Cardiac muscle cell (in vitro differentiated cells and primary cell): ENCODE measurements at places on chromosomes 13 and 19. TPM values are rescaled to one million over a fixed set of nuclear protein-coding genes. Genes with fewer than 3 reads are reported as not detected.

DNA sequence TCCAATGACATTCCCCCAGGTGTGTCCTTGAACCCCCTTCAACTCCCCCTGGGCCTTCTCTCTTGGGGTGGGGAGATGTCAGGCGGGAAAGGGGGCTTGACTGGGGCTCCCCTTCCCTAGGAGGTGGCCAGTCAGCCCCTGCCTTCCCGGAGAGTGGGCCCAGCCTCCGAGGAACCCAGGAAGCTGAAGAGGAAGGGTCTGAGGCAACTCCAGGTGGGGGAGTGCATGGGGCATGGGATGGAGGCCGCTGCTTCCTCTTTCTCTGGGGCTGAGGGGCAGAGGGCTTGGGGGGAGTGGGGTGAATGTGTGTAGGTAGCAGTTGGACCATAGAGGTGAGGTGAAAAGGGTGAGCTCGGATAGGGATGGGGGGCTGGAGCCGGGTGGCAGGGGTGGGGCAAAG lies 2.7 kb upstream of the INAFM1 start:
- H3K4me3 ChIP-seq: no peak overlapping the region
- H3K36me3 ChIP-seq: no peaks in the 10 kb centered on the region
- DNase-seq: no peak
- H3K27ac ChIP-seq: no peak overlapping the region

GRCh38 chr19:48933382-48933932 lies at the start of gene DHDH:
TSS of gene DHDH (plus strand) at chr19:48933699. CDS start at chr19:48933722, 23 bp downstream.
- peak within 1 kb of the TSS; percentile 32 for H3K4me3 ChIP-seq
- H3K27me3 ChIP-seq: peaks cover 2% of the 10 kb centered on the region
- H3K27ac ChIP-seq: no peak within 1 kb of the TSS
- H3K4me1 ChIP-seq: peaks cover 9% of the 10 kb centered on the region
- H3K36me3 ChIP-seq: no peaks in the 10 kb centered on the region

GRCh38 chr19:29966588-29967249 lies 24.7 kb downstream of the URI1 start:
- no peak overlapping the region for H3K4me3 ChIP-seq
- H3K4me1 ChIP-seq: peaks cover 33% of the 10 kb centered on the region
- DNase-seq: peak; percentile 31
- H3K36me3 ChIP-seq: no peaks in the 10 kb centered on the region

- no peak overlapping the region for H3K27ac ChIP-seq
- no peak for DNase-seq
- no peaks in the 10 kb centered on the region for H3K36me3 ChIP-seq
These were observed 2.5 kb upstream of the TMEM255B start for GRCh38 chr13:113756441-113757097.

DNA sequence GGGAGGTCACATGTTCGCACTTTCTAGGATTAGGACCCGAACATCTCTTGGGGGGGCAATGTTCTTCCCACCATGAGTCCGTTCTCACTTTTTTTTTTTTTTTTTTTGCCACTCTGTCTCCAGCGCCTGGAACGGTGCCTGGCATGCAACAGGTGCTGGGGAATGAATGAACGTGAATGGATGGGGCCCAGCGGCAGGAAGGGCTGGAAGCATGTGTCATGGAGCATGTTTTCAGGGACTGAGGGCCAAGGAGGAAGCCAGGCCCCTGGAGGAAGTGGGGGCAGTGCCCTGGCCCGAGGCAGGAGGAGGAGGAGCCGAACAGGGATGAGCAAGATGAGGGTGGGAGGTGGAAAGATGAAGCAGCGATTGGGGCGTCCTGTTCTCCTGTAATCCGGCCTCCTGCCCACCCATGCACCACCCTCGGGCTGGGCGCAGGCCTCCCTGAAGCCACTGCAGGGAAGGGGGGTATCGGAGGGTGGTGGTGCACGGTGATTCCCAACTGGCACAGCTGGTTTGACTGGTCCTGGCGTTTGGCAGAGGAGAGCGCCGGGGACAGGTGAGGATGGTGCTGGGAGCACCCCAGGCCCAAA lies 8.8 kb upstream of the SULT2B1 start:
- DNase-seq: no peak
- no peaks in the 10 kb centered on the region for H3K36me3 ChIP-seq
- no peaks in the 10 kb centered on the region for H3K27me3 ChIP-seq
- H3K4me1 ChIP-seq: no peaks in the 10 kb centered on the region

DNA sequence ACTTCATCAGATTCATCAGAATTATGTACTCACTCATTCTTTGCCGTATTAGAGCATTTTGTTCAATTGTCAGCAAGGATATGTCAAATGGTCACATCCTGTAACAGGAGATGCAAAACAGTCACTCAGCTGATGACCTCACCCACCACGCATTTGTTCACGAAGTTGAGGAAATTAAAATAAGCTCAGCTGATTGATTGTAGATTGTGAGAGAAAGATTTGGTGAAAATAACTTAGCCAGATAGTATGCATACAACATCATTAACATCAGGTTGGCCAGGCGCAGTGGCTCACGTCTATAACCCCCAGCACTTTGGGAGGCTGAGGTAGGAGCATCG lies 22.6 kb upstream of the CDC16 start:
- no peak for DNase-seq
- no peaks in the 10 kb centered on the region for H3K36me3 ChIP-seq
- H3K4me3 ChIP-seq: no peak overlapping the region
- H3K4me1 ChIP-seq: no peaks in the 10 kb centered on the region
- H3K27me3 ChIP-seq: peaks cover 4% of the 10 kb centered on the region
- H3K27ac ChIP-seq: no peak overlapping the region

DNA sequence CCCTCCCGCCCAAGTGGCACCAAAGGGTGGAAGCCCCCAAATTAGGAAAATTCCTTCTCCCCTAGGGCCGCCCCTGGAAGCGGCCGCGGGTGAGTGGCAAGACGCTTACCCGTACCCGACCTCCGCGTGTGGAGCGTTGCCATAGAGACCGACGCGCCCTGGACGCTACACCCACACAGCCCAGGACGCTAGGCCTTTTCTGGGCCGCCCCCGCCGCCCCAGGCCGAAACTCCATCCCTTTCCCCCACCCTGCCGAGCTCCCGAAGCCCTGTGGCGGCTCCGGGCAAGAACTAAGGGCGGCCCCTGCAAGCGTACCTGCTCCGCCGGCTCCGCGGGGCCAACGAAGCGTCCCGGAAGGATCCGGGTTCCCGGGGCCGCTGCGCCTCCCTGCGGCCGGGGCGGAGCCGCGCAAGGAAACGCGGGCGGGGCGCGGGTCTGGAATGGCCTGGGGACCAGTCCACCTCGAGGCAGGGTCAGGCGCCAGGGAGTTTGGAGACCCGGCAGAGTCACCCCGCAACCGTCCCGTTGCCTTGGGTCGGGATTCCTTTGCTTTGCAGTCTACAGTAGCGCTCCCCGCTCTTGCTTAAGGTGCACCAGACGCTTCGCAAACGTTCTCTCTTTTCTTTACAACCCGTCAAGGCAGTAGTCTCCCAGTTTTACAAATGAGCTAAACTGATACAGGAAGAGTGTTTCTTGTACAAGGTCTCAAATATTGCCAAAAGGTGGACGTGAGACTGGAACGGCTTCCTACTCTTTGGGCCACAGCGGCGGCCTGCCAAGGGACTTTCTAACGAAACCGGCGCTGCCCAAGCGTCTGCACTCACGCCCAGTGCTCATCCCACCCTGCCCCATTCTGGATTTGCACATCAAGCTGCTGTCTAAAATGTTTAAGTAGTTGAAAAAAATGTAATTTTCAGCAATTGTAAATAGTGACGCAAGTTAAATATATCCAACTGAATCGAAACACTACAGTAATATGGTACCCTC lies at the start of gene NEK5:
Gene NEK5 (minus strand): TSS at position 360 of the 987 bp plus-strand sequence. CDS start 1,591 bp downstream, outside the sequence.
- H3K36me3 ChIP-seq: peaks cover 6% of the 10 kb centered on the region
- H3K27me3 ChIP-seq: no peaks in the 10 kb centered on the region
- H3K4me1 ChIP-seq: no peaks in the 10 kb centered on the region
- H3K27ac ChIP-seq: no peak within 1 kb of the TSS
- peak within 1 kb of the TSS; percentile 64 for H3K4me3 ChIP-seq

DNA sequence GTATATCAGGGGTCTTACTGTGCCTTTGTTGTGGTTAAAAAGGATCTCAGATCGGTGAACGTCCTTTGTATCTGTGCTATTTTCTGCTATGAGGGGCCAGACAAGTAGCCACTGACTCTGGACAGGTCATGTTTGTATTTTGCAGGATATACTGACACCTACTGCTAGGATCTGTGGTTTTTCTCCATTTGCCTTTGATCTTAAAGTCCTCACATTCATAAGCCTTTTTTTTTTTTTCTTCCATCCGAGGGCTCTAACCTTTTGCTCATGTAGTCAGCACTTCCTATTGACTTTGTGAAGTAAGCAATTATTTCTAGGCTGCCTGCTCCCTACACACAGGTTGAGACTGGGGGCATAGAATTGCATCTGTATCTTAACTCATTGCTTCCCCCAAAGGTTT lies 106.2 kb downstream of the SLITRK5 start:
- H3K4me3 ChIP-seq: no peak overlapping the region
- no peaks in the 10 kb centered on the region for H3K27me3 ChIP-seq
- H3K27ac ChIP-seq: no peak overlapping the region

GRCh38 chr19:3006075-3006767 lies 22.9 kb downstream of the TLE2 start:
- peaks cover 23% of the 10 kb centered on the region for H3K36me3 ChIP-seq
- no peak overlapping the region for H3K27ac ChIP-seq
- no peak for DNase-seq
- no peaks in the 10 kb centered on the region for H3K27me3 ChIP-seq
- no peaks in the 10 kb centered on the region for H3K4me1 ChIP-seq

- peaks cover 9% of the 10 kb centered on the region for H3K4me1 ChIP-seq
- no peaks in the 10 kb centered on the region for H3K27me3 ChIP-seq
- no peak overlapping the region for H3K4me3 ChIP-seq
- no peaks in the 10 kb centered on the region for H3K36me3 ChIP-seq
These were observed 164.7 kb downstream of the KATNAL1 start for GRCh38 chr13:30142486-30143211.

DNA sequence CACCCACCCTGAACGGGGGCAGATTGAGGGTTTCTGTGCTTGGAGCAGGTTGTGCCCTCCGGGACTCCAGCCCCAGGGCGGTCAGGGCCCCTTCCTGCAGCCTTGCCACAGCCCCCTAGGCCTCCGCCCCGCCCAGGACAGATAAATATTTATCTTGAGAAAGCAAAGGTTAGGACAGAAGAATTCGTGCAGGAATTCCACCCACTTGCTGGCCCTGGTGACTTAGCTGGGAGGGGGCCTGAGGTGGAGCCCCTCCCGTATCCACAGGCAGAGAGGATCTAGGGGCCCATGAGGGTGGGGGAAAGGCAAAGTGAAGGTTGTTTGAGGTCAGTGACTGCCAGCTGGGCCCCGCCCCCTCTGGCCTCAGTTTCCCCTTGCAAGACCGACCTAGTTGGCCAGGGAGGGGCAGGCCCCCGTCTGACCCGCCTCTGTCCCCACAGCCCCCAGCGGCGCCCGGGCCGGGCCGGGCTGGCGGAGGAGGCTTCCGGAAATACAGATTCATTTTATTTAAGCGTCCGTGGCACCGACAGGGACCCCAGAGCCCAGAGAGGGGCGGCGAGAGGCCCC lies 5.2 kb downstream of the MIDN start:
- peak overlapping the region; percentile 91 for H3K27ac ChIP-seq
- no peak overlapping the region for H3K4me3 ChIP-seq
- peaks cover 44% of the 10 kb centered on the region for H3K36me3 ChIP-seq
- DNase-seq: no peak
- peaks cover 11% of the 10 kb centered on the region for H3K4me1 ChIP-seq

DNA sequence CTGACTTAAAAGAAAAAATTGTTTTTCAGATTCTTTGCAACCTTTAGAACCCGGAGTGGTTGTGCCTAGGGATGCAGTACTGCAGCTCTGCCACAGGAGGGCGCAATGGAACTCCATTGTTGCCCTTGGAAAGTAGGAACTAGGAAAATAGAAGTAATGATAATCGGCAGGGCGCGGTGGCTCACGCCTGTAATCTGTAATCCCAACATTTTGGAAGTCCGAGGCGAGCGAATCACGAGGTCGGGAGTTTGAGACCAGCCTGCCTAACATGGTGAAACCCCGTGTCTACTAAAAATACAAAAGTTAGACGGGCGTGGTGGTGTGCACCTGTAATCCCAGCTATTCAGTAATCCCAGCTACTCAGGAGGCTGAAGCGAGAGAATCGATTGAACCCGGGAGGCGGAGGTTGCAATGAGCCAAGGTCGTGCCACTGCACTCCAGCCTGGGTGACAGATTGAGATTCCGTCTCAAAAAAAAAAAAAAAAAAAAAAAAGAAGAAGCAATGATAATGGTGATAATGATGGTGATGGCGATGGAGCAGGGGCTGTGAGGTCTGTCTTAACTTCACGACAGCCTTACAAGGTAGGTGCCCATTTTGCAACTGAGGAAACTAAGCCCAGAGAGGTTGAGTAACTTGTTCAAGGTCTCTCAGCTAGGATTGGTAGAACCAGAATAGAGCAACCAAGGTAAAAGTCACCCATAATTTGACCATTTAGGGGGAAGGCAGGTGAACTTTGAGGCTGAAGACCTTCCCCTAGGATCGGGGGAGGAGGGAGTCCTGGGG lies 5.5 kb upstream of the ADAMTS10 start:
- no peaks in the 10 kb centered on the region for H3K36me3 ChIP-seq
- no peaks in the 10 kb centered on the region for H3K4me1 ChIP-seq
- DNase-seq: peak; percentile 74
- H3K27me3 ChIP-seq: no peaks in the 10 kb centered on the region

GRCh38 chr19:48455908-48456562 lies 661 bp downstream of the KCNJ14 start:
- H3K4me3 ChIP-seq: no peak overlapping the region
- peaks cover 18% of the 10 kb centered on the region for H3K36me3 ChIP-seq
- H3K27ac ChIP-seq: no peak overlapping the region
- no peaks in the 10 kb centered on the region for H3K27me3 ChIP-seq
- no peak for DNase-seq

GRCh38 chr13:93260591-93260990 lies 34.0 kb downstream of the GPC6 start:
- no peaks in the 10 kb centered on the region for H3K4me1 ChIP-seq
- H3K36me3 ChIP-seq: no peaks in the 10 kb centered on the region
- H3K4me3 ChIP-seq: no peak overlapping the region
- H3K27me3 ChIP-seq: no peaks in the 10 kb centered on the region

DNA sequence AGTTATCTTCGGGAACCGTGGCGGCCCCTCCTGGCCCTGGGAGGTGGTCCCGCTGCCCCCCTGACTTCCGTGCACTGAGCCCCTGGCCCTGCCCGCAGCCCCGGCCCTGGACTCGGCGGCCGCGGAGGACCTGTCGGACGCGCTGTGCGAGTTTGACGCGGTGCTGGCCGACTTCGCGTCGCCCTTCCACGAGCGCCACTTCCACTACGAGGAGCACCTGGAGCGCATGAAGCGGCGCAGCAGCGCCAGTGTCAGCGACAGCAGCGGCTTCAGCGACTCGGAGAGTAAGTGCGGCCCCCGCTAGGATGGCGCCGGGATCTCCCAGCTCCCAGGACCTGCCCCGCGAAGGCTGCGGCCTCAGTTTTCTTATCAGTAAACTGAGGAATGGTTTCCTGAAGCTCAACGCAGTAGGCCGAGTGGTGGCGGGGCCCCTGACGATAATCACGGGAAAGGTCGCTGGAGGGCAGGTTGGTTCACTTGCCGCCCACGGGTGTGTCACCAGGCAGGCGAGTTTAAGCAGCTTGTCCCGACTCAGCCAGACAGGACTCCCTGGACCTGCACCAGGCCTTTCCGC lies 924 bp downstream of the RGCC start:
- H3K27me3 ChIP-seq: peaks cover 94% of the 10 kb centered on the region
- H3K4me1 ChIP-seq: no peaks in the 10 kb centered on the region

LAIR1 gene
- total RNA-seq: not detected in 2 replicates

SIRT6 gene
- total RNA-seq: 29.5 and 34.2 TPM in 2 replicates

ZNF681 gene
- 2.7 and 3.2 TPM in 2 replicates for total RNA-seq

RPL36 gene
- total RNA-seq: 829 and 1,053 TPM in 2 replicates

RGL3 gene
- total RNA-seq: 29.2 and 52.1 TPM in 2 replicates

HCST gene
- 2.5 TPM in 1 of 2 replicates, not detected in the other for total RNA-seq
